ENCODE measurements at places on chromosomes 5 and 9. TPM values are rescaled to one million over a fixed set of nuclear protein-coding genes. Genes with fewer than 3 reads are reported as not detected.

DNA sequence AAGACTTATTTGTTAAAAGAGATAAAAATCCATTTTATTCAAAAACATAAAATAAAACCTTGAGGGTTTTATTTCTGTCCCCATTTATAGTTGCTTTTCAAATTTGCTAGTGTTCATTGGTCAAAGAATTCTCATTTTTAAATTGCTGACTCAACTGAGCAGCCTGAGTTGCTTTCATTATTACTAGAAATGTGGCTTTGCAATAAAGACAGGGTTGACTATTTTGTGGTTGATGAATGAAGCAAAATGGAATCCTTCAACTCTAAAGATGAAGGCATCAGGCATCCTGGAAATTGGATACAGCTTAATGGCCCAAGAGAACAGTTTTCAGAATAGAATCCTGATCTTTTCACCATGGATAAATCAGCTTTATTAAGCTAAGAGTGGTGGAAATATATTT lies 23.9 kb upstream of the PPP3R2 start:
- no peak for DNase-seq

GRCh38 chr9:113949571-113950078 lies 73.5 kb downstream of the ZNF618 start:
- DNase-seq = no peak

GRCh38 chr5:180090098-180090768 lies 18.7 kb upstream of the RNF130 start:
- DNase-seq = peak; percentile 47

The AUH gene
- total RNA-seq = 40.5 TPM

The ARHGEF28 gene
- total RNA-seq = 66.0 TPM

GRCh38 chr9:6681957-6682501 lies 36.5 kb upstream of the GLDC start:
- no peak for DNase-seq

The C9orf153 gene
- 0.66 TPM for total RNA-seq

DNA sequence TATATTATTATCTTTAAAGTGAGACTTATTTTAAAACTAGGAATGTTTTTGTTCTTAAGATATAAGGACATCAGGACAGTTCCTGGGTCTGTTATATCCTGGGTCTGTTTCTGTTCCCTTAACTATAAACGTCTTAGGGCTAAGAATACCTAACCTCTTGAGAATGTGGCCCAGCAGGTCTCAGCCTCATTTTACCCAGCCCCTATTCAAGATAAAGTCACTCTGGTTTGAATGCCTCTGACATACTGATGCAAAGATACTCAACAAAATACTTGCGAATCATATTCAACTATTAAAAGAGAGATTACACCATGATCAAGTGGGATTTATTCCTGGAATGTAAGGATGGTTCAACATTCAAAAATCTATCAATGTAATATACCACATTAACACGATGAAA lies 51.0 kb downstream of the STK10 start:
- DNase-seq = no peak

GRCh38 chr5:61651195-61651594 lies 319.1 kb downstream of the ZSWIM6 start:
- DNase-seq = no peak

The CAVIN4 gene
- not detected for total RNA-seq

DNA sequence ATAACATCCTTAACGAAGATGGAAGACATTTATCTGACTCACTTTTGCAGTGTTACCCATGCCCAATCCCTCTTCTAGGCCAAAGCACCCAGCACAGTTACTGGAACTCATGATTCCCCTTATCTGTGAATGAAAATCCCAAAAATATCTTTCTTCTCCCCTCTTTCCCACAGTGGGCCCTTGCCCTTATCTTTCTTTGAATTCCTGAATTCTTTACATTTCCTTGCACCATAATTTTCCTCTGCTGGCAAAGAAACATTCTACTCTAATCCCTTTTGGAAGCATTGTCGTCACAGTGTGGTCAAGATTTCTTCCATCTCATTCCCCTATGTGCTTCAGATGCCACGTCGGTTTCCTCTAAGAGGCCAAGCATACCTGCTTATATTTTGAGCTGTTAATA lies 135.9 kb upstream of the LIFR start:
- DNase-seq = no peak

- DNase-seq = no peak
Measured at GRCh38 chr9:123940721-123941523, 11.0 kb upstream of the DENND1A start.

DNA sequence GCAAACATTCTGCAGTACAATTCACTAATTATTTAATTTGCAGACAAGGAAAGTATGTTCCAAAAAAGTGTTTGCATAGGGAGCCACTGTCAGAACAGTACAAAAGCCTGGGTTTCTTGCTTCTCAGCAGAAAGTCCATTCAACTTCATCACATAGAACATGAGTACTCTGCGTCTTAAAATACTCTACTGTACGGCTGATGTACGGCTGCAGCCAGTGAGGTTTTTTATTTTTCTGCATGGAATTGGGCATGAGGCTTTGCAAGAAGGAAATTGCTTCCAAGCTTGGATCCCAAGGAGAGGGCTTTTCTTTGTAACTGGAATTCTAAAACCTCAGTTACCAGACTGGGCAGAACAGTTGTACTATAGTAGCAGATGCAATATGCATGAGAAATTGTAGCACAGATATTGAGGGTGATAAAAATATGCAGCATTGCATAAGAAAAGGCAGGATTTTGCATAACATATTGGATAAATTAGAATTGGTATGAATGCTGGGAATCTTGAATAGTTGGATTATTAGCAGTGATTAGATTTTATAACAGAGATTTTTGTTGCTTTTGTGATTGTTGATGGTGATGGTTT lies 178.1 kb upstream of the CDH9 start:
- no peak for DNase-seq

- DNase-seq = no peak
Measured at GRCh38 chr5:89823046-89823445, 586.5 kb downstream of the CETN3 start.

GRCh38 chr9:114291886-114292590 lies 30.9 kb upstream of the ORM1 start:
- no peak for DNase-seq

DNA sequence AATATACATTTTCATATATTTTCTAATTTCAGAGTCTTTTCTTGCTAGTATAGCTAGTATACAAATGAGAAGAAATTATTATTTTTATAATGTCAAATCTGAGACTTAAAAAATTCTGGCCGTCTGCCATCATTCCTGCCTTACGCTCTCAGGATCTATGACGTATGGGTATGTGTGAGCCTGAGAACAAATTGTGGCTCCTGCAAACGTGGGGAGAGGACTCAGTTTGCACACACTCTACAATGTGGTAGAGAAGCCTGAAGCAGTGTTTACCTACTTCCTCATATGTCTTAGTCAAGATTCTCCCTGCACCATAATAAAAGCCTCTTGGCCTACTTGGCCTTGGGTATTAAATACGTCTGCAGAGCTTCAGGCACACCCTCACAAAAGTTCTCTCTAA lies 825.4 kb downstream of the SEMA5A start:
- DNase-seq = no peak

DNA sequence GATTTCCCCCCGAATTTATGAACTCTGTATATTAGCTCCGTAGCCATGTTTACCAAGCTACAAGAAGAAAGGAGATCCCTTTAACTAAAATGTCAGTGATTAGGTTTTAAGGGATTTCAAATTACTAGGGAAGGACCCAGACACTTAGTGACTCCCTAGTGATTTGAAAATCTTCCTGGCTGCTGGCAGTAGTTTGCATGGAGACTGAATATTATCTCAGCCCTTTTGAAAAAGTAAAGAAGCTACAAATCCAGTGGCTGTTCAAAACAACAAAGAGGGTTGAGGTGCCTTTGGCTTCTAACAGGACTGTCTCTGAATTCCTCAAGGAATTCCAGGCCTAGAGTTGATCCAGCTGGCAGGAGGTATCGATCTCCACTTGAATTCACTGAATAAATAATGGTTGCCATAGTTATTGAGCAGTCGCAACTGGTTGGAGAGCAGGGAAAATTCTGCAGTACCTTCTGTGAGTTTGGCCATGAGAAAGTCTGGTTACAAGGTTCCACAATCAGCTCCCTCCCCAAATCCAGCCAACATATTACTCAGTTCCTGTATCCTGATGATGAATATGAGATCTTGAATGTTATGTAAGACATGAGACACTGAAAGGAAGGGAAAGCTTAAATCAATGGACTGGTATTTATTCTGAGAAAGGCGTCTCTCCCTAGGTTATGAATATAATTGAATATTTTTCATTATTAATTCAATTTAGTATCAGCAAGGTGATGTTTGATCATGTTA lies 37.7 kb downstream of the NR4A3 start:
- no peak for DNase-seq

DNA sequence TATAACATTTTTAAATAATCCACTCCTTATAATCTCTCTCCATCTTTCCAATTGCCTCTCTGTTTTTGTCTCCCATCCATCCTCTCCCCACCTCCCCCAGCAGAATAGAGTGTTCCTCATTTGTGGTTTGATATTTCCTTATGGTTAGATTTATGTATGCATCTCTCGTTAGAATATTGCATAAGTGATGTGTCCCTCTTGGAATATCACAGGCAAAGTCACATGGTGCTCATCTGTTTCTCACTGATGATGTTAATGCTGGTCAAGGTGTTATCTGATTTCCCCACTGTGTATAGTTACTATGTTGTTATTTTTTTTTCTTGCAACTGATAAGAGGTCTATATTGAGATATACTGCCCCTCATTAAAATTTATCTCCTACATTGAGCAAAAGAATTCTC lies 3.1 kb upstream of the LRRC70 start:
- DNase-seq = no peak

The C1QTNF2 gene
- total RNA-seq = 5.0 TPM

GRCh38 chr9:127869310-127870152 lies 7.9 kb downstream of the AK1 start:
- peak; percentile 82 for DNase-seq

DNA sequence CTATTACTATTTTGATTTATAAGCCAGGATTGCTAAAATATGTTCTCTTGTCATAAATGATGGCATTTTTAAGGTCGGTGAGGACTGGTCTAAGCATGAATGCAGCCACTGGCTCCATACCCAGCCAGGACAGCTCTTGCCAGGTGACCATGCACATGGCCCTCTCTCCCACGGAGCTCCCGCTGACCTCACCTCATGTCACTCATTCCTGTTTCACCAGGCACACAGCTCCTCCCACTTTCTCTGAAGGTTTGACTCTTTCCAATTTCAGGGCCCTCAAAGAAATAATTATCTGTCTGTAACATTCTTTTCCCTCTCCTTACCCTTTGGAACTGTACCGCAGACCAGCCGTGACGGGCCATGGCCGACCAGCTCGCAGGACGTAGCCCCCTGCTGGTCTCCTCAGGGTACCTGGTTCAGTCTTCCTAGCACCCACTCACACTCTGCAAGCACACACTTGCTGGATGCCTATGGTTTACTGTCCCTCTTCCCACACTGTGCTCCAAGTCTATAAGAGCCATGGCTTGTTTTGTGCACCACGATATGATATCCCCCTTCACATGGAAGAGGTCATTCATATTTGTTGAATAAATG lies 72.5 kb downstream of the LIFR start:
- DNase-seq = no peak

- DNase-seq = no peak
Measured at GRCh38 chr5:16455668-16456067, 9.9 kb downstream of the ZNF622 start.

GRCh38 chr5:18811661-18812060 lies 1176.3 kb downstream of the CDH18 start:
- DNase-seq = no peak

- DNase-seq = no peak
Measured at GRCh38 chr5:135206862-135207261, 172.8 kb upstream of the PITX1 start.

DNA sequence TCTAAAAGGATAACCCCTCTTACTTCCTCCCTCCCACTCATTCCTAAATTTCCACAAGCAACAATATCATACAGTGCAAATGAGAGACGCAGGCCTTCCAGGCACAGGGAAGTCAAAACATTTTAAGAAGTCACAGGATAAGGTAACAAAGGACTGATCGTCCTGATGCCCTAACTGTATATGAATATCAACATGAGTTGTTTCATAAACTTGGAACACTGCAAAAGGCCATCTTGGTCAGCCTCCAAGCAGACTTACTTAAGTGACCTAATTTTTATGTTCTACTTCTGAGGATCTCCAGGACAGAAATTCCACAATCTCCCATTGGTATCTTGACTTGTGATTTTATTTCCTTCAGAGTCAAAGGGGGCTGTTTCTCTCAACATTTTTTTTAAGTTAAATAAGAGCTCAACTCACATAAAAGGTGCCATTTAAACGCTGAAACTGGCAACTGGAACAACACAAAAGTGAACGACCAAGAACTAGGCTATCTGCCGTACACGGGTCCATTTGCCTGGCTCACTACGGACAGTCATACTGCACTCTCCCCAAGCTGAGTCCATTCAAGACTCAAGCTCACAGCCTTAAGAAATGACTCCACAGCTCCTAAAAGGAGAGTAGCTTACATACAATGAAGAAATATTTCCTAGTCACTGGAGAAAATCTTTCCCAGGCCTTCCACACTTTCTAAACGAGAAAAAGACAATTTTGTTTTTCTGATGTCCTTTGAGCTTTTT lies 71.3 kb downstream of the LHFPL2 start:
- no peak for DNase-seq

DNA sequence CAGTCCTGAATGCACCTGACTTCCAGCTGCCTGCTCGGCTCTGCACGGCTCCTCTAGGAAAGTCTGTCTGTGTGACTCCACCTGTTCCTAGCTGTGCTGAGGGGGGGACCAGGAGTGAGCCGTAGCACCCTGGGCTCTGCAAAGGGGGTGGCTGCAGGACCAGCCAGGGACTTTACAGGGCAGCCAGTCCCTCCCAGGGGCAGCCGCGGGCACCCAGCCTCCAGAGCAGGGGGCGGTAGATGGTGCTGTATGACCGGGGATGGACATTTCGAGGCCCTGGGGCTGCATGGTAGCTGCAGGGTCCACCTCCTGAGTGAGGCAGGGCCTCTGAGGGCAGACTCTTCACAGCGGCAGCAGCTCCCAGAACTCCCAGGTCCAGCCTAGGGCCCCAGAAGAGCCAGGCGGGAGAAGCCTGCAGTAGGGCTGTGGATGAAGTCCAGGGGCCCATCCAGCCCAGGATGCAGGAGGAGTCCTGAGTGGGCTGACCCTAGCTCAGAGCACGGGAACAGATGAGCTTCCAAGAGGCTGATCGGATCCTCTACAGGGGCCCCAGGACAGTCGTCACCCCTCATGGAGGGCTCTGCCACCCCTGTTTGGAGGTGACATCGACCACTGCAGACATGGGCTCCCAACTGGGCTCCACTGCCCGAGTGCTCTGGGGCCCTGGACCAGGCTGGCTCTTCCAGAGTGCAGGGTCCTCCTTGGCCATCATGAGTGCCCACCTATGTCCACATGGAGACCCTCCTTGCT lies 105.4 kb downstream of the ZNF354C start:
- no peak for DNase-seq

GRCh38 chr9:75941066-75941465 lies 50.6 kb downstream of the PCSK5 start:
- DNase-seq = no peak

Data from tibial nerve (tissue), 4 donors.